Fibroblast of lung (primary cell): ENCODE measurements at places on chromosomes 16 and 17. TPM values are rescaled to one million over a fixed set of nuclear protein-coding genes. Genes with fewer than 3 reads are reported as not detected.

GRCh38 chr16:50293994-50294855 is 27.9 kb downstream of the ADCY7 start:
- no peak overlapping the region for H3K4me3 ChIP-seq
- peaks cover 2% of the 10 kb centered on the region for H3K36me3 ChIP-seq
- no peaks in the 10 kb centered on the region for H3K4me1 ChIP-seq
- no peaks in the 10 kb centered on the region for H3K27me3 ChIP-seq
- H3K27ac ChIP-seq = no peak overlapping the region

DNA sequence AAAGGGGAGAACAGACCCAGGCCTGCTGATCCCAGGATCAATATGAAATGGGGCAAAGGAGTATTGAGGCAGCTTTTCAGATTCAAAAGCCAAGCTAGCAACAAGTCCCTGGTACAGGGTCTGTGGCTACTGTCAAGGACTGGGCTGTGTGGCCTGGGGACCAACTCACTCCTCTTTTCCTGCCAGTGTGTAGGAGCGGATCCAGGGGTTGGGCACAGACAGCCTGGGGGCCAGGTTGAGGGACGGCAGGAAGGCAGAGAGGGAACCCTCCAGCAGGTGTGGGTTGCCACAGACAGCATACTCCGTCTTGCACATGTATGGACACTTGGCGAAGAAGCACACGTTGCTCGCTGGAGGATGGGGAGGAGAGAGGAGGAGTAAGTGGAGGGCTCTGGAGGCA is 29.6 kb downstream of the PRKAR1A start:
- no peak overlapping the region for H3K4me3 ChIP-seq
- H3K27me3 ChIP-seq = no peaks in the 10 kb centered on the region
- H3K36me3 ChIP-seq = peaks cover 8% of the 10 kb centered on the region
- H3K4me1 ChIP-seq = no peaks in the 10 kb centered on the region

DNA sequence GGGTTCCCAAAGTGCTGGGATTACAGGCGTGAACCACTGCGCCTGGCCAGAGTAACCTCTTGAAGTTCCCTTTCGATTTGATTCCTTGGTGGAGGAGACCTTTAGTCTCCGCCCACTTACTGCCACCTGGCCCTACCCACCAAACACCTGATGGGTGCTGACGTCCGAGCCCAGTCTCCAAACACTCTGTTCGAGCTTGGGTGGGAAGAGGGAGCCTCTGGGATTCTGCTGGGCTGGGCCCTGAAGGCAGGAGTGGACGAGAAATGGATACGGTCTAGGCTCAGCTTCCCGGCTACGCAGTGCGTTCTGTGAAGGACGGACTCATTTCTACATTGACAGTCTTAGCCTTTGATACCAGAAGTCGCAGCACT is 870 bp upstream of the ITGA3 start:
- peak overlapping the region; percentile 87 for H3K4me3 ChIP-seq
- H3K36me3 ChIP-seq = peaks cover 2% of the 10 kb centered on the region

DNA sequence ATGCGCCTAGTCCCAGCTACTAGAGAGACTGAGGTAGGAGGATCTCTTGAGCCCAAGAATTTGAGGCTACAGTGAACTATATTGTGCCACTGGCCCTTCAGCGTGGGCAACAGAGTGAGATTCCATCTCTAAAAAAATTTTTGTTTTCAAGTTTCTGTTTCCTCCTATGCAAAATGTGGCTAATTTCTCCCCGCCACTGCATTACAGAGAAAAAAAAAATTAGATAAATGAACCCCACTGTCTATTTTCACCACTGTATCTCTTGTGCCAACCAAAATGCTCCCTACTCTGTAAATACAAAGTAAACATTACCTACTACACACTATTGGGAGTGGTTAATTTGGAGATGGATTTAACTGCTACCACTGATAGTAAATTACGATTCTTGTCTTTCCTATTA is 2.0 kb downstream of the MARF1 start:
- H3K36me3 ChIP-seq = peaks cover 3% of the 10 kb centered on the region
- DNase-seq = no peak
- no peaks in the 10 kb centered on the region for H3K4me1 ChIP-seq
- H3K4me3 ChIP-seq = peak overlapping the region; percentile 6
- H3K27me3 ChIP-seq = no peaks in the 10 kb centered on the region

- H3K27ac ChIP-seq = no peak overlapping the region
- no peaks in the 10 kb centered on the region for H3K4me1 ChIP-seq
- no peak overlapping the region for H3K4me3 ChIP-seq
- no peaks in the 10 kb centered on the region for H3K36me3 ChIP-seq
- no peaks in the 10 kb centered on the region for H3K27me3 ChIP-seq
- no peak for DNase-seq
Observed at GRCh38 chr17:64040206-64040605, 19.8 kb upstream of the ICAM2 start.

- DNase-seq = no peak
- no peaks in the 10 kb centered on the region for H3K36me3 ChIP-seq
- H3K4me1 ChIP-seq = peaks cover 2% of the 10 kb centered on the region
- peaks cover 3% of the 10 kb centered on the region for H3K27me3 ChIP-seq
- no peak overlapping the region for H3K4me3 ChIP-seq
Observed at GRCh38 chr17:55237268-55237667, 27.5 kb upstream of the HLF start.

The ANKFN1 gene
- total RNA-seq = 0.26 TPM in 1 of 2 replicates, not detected in the other

The APOBR gene
- under 0.01 TPM in 1 of 2 replicates, not detected in the other for total RNA-seq

GRCh38 chr17:68576811-68577496 is 24.2 kb downstream of the FAM20A start:
- H3K27me3 ChIP-seq = no peaks in the 10 kb centered on the region
- no peaks in the 10 kb centered on the region for H3K36me3 ChIP-seq
- DNase-seq = no peak
- no peak overlapping the region for H3K27ac ChIP-seq
- H3K4me1 ChIP-seq = peaks cover 3% of the 10 kb centered on the region

The HOXB4 gene
- 6.2 and 8.9 TPM in 2 replicates for total RNA-seq
